CD4-positive, alpha-beta T cell treated with Interleukin-15 for 1 hour (primary cell): ENCODE measurements at places on chromosomes 6 and 20.

- DNase-seq: no peak
Measured at GRCh38 chr6:53795340-53795701, 516 bp downstream of the LRRC1 start.

DNA sequence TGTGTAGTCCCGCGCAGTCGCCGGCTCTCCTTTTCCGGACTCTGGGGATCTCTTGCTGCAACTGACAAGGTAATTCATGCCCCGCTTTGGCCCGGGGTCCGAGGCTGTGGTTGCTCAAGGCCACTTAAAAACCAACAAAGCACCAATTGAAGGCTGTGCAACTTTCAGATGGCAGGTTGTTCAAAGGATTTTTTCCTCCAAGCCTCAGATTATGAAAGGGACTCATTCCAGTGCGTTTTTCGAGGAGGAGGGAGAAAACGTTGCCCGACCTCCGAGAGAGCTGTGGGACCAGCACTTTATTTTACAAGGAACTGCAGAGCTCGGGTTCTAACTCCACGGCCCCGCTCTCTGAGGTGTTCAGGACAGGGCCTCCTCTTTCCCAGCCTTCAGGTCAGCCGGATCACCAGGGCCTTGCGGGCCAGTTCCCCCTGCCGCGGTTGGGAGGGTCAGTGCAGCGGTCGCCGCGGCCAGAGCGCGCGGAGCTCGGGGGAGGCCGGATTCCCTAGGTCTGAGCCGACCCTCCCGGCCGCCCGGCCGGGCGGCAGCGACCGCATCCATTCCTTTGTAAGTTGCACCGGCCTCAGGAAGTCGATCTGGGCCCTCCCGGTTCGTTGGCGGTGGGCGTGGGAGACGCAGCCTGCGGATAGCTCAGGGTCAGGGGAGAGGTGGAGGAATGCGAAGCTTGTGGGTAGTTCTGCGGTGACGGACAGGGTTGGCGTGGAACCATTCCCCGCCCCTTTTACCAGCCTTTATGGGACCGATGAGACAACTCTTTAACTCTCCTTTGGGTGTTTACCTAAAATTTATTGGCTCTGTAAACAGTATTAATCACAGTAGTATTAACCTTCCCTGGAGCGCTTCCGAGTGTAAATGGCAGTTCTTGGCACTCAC lies 1.6 kb downstream of the UTRN start:
- DNase-seq: no peak

DNA sequence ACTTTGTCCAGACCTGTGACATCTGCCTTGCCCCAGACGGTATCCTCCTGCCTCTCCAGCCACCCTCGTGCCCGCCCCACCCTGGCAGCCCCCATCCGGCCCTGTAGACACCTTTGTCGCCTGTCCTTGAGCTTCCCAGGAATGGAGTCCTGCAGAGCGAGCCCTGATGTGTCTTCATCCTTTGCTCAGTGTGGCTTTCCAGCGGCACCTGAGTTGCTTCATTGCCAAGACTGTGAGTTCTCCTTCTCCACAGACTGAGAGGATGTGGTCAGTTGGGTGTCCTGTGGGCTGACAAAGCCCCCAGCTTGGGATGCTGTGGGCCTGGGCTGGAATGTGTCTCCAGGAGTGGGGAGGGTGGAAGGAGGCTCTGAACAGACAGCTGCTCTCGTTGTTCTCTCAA lies 1.7 kb upstream of the CST4 start:
- no peak for DNase-seq

GRCh38 chr6:62283365-62283764 lies 2.7 kb downstream of the KHDRBS2 start:
- DNase-seq: no peak

- DNase-seq: no peak
Measured at GRCh38 chr6:11083956-11084355, 9.7 kb upstream of the SMIM13 start.

DNA sequence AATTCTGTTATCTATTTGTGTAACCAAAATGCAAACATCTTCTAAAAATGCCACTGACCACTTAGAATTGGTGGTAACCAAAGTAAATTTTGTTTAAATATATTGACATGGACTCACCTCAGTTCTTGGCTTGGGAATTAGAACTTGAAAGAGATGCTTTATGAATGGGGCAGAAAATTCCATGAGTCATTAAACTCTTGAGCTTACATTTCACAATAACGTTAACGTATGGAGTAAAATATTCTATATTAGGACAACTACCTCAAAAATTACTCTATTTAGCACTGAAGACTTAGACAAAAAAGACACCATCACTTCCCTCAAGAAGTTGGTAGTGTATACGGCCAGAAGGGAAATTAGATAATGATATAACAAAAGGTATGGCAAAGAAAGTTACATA lies 752.2 kb upstream of the MARCKS start:
- no peak for DNase-seq

- no peak for DNase-seq
Measured at GRCh38 chr6:94217836-94218235, 798.5 kb upstream of the EPHA7 start.

- no peak for DNase-seq
Measured at GRCh38 chr20:57870597-57871236, 160.9 kb upstream of the PMEPA1 start.

GRCh38 chr6:45721665-45722064 lies 294.0 kb downstream of the CLIC5 start:
- DNase-seq: no peak

- no peak for DNase-seq
Measured at GRCh38 chr6:119172824-119173223, 94.4 kb upstream of the FAM184A start.

- no peak for DNase-seq
Measured at GRCh38 chr6:63806573-63806913, 170.9 kb downstream of the PHF3 start.

- DNase-seq: no peak
Measured at GRCh38 chr6:116215414-116215813, 38.5 kb downstream of the TSPYL4 start.

DNA sequence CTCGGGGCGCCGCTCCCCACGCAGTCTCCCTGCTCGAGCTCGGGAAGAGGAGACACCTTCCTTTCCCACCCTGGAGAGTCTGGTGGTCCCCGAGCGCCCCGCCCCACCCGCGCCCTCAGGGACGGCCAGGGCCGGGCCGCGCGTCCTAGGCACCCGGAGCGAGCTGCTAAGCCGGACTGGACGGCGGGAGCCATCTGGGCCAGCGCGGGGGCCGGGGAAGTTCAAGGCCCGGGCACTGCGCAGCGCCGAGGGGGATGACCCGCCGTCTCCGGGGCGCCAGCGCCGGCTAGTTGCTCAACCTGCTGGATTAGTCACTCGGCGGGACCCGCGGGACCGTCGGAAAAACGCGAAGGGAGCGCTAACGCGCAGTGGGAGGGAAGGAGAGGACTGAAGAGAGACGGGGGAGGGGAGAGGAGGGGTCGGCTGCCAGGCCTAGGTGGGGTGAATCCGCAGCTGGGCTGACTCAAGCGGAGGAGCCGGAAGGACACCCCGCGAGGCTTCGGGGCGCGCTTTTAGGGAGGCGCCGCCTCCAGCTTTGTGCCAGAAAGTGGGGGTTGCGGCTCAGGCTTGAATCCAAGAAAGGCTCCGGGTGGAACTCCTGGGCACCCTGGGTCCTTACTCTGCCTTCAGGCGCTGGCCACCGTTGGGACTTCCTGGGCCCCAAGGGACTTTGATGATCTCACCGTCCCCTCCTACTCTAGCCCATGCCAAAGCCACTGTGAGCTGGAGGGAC lies 75.7 kb upstream of the FOXP4 start:
- DNase-seq: no peak

GRCh38 chr6:104423691-104424090 lies 436.0 kb downstream of the HACE1 start:
- DNase-seq: no peak
